Progenitor cell of endocrine pancreas (in vitro differentiated cells): ENCODE measurements at places on chromosomes 3 and 15. TPM values are rescaled to one million over a fixed set of nuclear protein-coding genes. Genes with fewer than 3 reads are reported as not detected.

GRCh38 chr3:11312166-11312565 lies 40.0 kb downstream of the ATG7 start:
- H3K36me3 ChIP-seq = peaks cover 15% of the 10 kb centered on the region
- DNase-seq = no peak
- H3K27ac ChIP-seq = no peak overlapping the region
- H3K4me1 ChIP-seq = no peaks in the 10 kb centered on the region
- H3K27me3 ChIP-seq = no peaks in the 10 kb centered on the region

The TCTA gene
- total RNA-seq = 18.0 and 18.8 TPM in 2 replicates

The RARB gene
- total RNA-seq = 26.3 and 30.0 TPM in 2 replicates

DNA sequence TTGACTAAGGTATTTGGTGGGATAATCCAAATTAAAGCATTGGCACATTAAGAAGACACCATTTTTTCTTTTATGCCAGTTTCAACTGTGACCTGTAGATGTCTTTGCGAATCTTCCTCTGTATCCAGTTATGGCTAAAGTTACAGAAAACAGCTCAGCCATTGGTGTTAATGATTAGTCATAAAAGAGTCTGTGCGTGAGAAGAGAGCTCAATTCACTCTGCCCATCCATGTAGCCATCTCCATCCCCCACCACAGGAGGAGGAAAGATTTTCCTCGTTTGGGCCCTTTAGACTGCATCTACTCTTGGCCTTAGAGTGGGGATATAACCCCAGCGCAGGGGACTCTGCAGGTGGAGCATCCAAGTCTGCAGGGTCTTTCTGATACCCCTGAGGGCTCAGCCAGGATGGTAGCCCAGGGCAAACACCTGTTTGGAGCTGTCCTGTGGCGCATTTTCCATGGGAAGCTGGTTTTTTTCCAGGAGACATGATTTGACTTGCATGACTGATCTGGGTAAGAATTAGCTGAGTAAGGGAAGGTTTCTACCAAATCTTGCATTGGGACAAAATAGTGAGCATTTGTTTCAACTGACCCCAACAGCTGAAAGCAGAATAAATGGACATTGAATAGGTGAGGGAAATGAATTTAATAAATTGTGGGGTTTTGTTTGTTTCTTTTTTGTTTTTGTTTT lies 29.5 kb downstream of the NANOGP8 start:
- H3K36me3 ChIP-seq = no peaks in the 10 kb centered on the region
- no peak overlapping the region for H3K4me3 ChIP-seq
- no peaks in the 10 kb centered on the region for H3K27me3 ChIP-seq
- peaks cover 4% of the 10 kb centered on the region for H3K4me1 ChIP-seq
- no peak for DNase-seq

- no peak overlapping the region for H3K4me3 ChIP-seq
- H3K27ac ChIP-seq = no peak overlapping the region
- no peak for DNase-seq
Measured at GRCh38 chr3:169579116-169579710, 84.3 kb downstream of the MECOM start.

DNA sequence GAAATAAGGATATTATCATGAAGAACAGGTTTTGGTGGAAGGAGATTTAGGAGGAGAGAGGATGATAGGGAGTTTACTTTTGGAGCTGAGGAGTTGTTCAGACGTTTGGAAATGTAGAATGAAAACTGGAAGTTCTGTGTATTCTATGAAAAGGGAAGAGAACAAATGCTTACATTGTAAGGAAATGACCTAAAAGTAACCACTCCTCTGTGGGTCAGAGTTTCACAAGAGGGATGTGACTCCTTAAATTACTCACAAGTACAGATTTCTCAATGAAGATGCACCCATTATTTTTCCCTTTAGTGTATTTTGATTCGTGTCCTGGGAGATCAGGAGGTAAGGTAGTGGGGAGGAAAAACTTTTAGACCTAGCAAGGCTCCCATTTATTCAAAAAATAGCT lies 4.0 kb downstream of the RNF13 start:
- H3K4me3 ChIP-seq = no peak overlapping the region
- H3K27ac ChIP-seq = no peak overlapping the region
- no peak for DNase-seq
- peaks cover 22% of the 10 kb centered on the region for H3K4me1 ChIP-seq
